ENCODE measurements at places on chromosomes 7 and 10.

GRCh38 chr10:97069576-97070362 lies 116.0 kb downstream of the SLIT1 start:
- no peak for DNase-seq

GRCh38 chr10:71494980-71495381 lies 98.3 kb downstream of the CDH23 start:
- no peak for DNase-seq

GRCh38 chr10:77801474-77802161 lies 124.9 kb downstream of the DLG5 start:
- DNase-seq: no peak

DNA sequence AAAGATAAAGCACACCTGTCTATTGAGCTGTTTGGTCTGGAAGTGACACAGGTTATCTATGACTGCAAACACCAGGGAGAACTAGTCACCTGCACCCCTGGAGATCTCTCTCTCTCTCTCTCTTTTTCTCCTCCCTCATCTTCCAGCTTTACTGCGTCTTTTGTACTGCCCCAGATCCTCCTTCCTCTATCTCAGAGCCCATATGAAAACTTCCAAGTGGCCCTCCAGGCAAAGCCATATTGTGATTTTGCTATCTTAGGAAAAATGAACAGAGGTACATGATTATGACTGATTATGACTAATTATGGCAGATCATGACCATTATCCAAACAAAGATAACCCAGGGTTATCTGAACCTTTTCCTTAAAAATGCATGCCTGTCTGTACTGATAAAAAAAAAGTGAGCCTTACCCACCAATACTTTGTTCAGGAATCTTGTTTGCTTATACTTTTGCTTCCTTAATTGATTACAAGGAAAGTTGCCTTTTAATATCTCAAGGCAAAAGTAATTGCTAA lies 12.6 kb upstream of the EPHB6 start:
- DNase-seq: no peak

DNA sequence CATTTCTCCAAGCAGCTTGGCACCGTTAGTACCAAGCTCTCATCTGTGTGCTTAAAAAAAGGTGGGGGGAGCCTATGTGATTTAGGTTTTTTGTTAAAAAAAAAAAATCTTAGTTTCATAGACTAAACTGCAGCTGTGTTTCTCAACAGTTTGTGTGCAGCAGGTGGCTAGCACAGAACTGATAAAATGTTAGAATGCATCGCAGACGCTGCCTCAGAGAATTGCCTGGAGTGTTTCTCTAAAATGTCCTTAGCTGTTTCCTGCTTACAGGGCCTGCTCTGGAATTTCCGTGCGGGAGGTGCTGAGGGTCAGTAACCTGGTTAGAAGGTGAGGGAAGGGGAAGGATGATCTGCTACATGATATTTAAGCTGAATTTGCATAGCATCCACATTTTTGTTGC lies 268.9 kb downstream of the PLXDC2 start:
- no peak for DNase-seq

- DNase-seq: no peak
These were observed 7.5 kb upstream of the DNAJC1 start for GRCh38 chr10:22010973-22011408.

- DNase-seq: no peak
These were observed 68.0 kb upstream of the GNAI1 start for GRCh38 chr7:80066639-80067038.

- DNase-seq: no peak
These were observed 120.0 kb downstream of the PDE1C start for GRCh38 chr7:31950091-31950755.

GRCh38 chr10:61974601-61975390 lies 73.3 kb downstream of the ARID5B start:
- no peak for DNase-seq

DNA sequence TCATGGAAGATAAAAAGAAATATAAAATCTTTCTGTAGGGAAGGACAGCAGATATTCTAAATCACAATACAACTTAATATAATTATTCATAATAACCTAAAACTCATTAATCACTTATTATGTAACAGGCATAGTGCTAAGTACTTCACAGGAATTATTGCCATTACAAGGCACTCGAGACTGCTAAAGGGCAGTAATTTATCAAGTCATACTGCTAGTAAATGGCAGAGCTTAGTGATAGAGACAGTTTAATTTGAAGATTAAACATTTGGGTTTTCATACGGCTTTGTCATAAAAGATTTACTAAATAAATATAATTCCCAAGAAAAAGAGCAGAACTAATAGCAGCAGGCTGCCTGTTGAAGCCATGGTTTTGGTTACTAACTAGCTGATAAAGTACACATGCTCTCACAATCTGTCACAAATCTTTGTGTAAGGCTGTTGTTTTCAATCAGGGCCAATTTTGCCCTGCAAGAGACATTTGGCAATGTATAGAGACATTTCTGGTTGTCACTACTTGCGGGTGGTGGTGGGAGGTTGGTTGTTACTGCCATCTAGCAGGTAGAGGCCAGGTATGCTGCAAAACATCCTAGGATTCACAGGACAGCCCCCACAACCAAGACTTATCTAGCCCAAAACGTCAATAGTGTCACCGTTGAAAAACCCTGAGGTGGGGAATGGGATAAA lies 233.3 kb upstream of the CACNA2D1 start:
- DNase-seq: no peak

- no peak for DNase-seq
These were observed 31.0 kb downstream of the TACR2 start for GRCh38 chr10:69385454-69386350.

DNA sequence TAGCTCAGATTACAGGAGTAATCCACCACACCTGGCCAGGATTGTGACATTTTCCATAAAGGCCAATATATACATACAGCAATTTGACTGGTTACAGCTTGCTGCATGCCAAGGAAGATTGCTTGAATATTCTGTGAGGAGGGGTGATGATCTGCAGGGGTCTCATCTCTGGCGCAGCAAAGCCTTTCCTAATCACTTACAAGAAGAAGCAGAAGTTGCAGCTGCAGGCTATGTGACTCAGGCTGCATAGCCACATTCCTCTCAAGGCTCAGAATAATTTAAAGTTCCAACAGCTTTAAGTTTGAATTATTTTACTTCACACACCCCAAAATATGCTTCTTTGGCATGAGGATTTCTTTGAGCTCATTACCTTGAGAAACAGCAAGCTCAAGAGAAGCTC lies 11.4 kb upstream of the RASGEF1A start:
- DNase-seq: no peak

DNA sequence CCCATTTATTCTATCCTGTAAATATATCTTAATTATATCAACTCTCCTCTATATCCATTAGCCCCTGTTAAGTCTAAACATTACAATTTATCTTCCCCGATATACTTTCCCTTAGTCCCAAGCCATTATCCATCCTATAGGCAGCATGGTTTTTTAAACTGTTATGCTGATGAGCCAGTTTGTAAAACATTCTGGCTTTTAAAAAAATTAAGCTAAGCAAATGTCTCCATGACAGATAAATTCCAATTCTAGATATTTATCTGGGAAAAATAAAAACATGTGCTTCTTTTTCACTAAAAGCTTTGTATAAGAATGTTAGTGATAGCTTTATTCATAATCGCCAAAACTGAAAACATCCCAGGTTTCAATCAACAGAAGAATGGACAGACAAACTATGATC lies 183.2 kb upstream of the GNAI1 start:
- no peak for DNase-seq

GRCh38 chr7:22895140-22895827 lies 72.6 kb upstream of the TOMM7 start:
- DNase-seq: no peak
